ENCODE measurements at places on chromosomes 11 and 22.

DNA sequence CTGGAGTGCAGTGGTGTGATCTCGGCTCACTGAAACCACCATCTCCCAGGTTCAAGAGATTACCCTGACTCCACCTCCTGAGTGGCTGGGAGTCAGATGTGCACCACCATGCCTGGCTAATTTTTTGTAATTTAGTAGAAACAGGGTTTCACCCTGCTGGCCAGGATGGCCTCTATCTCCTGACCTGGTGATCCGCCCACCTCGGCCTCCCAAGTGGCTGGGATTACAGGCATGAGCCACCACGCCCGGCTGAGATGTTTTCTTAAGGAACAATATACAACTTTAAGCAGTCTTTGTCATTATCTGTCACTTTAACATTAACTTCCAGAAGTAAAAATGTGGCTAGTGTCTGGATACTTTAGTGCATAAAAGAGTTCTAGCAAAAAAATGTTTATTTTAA is 272.6 kb upstream of the FAT3 start:
- no peak for DNase-seq

DNA sequence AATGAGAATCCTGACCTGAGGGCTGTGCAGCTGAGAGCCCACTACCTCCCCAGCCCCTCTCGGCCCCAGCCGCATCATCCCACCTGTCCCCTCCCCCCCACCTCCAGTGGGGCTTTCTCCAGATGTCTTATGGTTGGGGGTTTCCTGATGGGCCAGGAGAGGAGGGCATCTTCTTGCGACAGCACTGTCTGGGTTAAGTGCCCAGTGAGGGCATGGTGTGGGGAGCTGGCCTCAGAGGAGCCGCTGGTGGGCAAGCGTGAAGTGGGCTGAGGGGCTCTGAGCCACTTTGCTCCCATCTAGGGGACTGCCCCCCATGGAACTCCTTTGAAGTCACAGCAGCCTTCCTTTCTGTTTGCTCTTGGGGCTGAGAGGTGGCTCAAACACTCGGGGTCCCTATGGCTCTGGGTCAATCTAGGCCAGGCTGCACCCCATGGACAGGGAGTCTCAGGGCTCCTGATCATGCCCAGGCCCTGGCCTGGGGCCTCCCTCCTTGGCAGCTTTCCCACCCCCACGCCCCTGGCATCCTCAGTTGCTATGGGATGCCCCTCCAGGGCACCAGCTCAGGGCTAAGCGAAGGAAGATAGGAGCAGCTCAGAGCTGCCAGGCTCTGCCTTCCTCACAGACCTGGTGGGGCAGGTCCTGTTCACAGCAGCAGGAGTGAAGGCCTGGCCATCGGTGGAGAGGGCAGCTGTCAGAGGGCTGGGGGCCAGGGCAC is 11.0 kb upstream of the MIEF1 start:
- DNase-seq: no peak

DNA sequence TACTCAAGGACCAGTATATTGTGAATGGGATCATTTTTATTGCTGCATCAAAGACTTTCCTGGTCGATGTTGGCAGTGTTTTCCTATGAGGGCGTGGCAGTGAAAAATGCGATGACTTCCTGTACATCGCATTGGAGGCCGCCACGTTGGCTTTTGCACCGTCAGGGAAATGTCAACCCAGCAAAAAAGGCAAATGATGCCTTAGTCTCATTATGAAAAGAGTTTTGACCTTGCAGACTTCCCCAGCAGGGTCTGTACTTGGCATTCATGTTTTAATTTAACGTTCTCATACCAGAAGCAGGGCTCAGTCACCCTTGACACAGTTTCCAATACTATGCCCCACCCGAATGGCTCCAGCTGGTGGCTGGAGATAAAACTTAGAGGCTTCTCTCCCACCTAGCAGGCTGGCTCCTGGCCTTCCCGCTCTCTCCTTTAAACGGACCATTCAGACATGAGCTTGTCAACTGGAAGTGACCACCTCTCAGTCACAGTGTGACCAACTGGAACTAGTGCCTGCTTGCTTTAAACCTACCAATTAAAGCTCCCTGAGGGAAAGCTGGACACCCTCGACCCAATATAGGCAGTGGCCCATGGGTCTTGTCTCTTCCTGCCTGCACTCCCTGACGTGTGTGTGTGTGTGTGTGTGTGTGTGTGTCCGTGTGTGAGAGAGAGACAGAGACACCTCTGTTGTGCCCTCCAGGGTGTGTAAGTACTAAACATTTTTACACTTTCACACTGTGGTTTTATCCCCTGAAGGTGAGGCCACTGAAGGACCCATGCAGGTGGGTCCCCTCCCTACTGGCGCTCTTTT is 8.7 kb upstream of the GDPD5 start:
- DNase-seq: no peak

- DNase-seq: no peak
These were observed 1.5 kb downstream of the EHD1 start for GRCh38 chr11:64876835-64877341.

DNA sequence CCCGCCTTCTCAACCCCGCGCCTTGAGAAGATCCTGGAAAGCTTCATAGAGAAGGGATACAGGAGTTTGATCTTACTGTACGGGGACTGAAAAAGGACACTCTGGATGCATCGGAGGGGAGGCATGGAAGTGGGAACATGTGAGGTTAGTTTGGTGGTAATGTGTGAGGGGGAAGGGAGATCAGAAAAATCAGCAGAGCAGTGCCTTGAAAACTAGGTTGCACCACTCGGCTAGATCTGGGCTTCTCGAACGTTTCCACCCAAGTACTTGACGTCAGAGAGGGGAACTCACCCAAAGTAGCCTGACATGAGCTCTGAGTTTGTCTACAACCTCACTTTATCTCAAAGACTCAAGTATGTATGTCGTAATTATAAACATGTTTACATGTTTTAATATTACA is 14.5 kb downstream of the USP35 start:
- DNase-seq: peak; percentile 31

DNA sequence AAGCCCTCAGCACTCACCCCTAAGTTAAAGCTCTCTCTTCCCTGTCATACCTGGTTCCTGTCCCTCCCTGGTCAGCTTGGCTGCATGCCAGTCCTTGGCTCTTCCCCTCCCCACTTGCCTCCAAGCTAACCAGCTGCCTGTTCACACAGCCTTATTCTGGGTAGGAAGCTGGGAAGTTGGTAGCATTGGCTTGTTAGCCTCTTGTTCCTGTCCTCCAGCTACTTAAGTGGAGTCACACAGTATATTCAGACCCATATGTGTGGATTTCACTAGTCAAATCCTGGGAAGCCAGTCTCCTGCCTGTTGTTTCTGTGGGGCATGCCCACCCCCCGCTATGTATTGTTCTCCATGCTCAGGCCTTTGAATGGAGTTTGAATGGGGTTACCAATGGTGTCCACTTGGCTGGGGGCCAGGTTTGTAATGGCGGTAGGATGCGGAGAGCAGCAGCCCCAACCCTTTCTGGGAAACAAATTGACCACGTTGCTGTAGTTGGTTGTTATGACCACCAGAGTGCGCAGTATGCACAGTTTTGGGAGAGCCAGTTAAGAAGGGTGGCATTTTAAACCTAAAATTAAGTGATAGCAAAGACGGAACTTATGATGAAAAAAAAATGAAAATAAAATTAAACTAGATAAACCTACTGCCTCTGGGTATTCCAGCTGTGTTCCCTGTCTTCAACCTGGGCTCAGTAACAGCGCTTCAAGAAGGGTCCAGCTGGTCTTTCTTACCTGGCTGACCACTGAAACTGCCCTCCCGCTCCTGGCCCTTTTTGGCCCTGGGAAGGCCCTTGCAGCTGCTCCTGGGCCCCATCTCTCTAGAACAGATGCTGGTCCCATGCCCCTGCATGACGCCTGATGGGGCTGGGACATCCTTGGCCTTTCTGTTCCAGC is 10.7 kb upstream of the RPS3 start:
- DNase-seq: peak; percentile 29

GRCh38 chr22:27870234-27871191 is 48.5 kb downstream of the PITPNB start:
- no peak for DNase-seq

GRCh38 chr22:37563153-37564081 is 3.1 kb downstream of the CDC42EP1 start:
- DNase-seq: no peak

GRCh38 chr11:47215366-47215910 is 664 bp downstream of the DDB2 start:
- no peak for DNase-seq

All from stimulated activated CD4-positive, alpha-beta T cell treated with anti-CD3 and anti-CD28 coated beads, Interleukin-1b, Interleukin-23, amount 100 ng/mL, for 1 hour (primary cell).